ENCODE measurements at places on chromosomes 5 and 9.

DNA sequence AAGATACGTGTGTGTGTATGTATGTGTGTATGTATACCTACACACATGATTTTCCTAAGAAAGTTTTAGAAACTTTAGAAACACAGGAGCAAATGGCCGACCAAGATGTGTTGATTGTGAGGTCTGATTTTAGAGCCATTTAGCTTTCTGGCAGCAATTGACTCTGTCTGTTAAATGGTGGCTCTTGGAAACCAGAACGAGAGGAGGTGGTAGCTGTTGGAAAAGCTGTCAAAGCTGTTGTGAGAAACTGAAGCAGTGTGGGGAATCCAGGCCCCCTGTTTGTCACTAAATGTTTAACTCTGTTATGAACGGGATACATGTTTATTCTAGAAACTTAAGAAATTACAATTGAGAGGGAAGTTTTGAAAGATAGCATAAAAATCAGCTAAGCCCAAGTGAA lies 91.4 kb downstream of the GOLPH3 start:
- DNase-seq, result no peak

- DNase-seq, result no peak
Observed at GRCh38 chr5:9537223-9538141, 8.4 kb downstream of the SEMA5A start.

- DNase-seq, result no peak
Observed at GRCh38 chr5:79025054-79025472, 40.0 kb upstream of the ARSB start.

DNA sequence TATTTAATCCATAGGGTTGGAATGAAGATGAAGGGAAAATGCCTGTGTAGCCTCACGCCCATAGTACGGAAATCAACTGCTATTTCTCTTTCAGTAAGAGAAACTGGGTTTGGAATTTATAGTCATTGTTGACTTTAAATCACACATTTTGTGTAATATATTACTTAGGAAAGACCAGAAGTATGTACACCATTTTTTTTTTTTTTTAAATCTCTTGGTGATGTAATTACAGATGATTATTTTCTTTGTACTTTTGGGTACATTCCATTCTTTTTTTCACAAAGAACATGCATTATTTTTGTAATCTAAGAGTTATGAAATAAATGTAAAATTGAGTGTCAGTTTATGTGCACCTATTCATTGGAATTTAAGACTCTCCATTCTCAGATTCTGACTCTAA lies 45.7 kb downstream of the POC5 start:
- no peak for DNase-seq

- no peak for DNase-seq
Observed at GRCh38 chr5:83388608-83389007, 82.9 kb upstream of the VCAN start.

GRCh38 chr9:127686461-127687393 lies 20.1 kb upstream of the CFAP157 start:
- no peak for DNase-seq

GRCh38 chr9:17490110-17490509 lies 88.8 kb upstream of the SH3GL2 start:
- no peak for DNase-seq

DNA sequence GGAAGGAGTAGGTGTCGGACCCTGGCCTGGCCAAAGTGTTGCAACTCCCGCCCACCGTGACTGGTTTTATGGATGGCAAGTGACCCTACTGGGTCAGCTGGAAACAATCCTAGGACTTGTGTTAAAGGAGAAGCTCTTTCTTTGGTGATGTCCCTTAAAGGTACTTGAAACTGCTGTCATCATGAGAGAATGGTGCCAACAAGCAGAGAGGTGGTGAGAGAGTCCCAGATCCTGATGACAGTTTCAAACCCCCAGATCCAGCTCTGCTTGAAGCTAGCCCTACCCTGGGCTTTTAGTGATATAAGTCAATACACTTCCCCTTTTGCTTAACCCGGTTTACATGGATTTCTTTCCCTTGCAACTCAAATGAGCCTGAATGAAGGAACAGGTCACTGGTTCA lies 72.5 kb upstream of the UBTD2 start:
- DNase-seq, result no peak

DNA sequence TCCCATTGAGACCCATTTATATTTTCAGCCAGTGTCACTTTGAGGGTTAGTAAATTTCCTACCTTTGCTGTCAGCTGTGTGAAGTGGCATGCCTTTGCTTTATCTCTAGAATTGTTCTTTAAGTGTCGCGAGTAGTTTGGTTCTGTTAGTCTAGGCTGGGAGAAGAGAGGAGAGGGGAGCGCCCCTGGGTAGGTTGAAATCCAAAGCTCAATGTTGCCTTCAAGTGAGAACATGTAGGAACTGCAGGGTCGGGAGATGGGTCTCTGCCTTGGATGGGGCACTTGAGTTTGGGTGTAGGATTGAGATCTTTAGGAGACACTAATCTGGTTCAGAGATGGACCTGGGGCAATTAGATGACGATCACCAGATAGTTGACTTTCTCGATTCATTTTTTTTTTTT lies 46.3 kb downstream of the STC2 start:
- no peak for DNase-seq

DNA sequence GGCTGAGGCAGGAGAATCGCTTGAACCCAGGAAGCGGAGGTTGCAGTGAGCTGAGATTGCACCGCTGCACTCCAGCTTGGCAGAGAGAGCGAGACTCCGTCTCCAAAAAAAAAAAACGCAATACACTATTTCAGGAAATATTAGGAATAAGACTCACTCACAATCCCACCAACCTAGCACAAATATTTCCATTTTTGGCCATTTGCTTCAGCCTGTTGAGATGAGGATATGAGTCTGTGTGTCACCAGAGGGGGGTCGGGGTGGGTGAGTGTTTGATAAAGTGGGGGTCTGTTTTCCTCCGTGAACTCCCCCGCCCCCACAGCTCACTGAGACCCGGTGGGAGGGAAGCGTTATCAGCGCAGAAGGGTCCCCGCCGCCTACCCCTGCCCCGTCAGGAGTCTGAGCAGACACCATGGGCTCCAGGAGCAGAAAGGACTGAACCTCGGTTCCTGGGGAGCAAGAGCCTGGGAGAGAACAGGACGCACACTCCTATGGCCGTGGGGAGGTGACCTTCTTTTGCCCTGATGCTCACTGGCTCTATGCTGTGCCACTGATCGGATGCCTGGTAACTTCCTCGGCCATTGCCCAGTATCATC lies 153.8 kb upstream of the PHYKPL start:
- DNase-seq, result no peak

Measured in right atrium auricular region (tissue), 2 donors.